Peyer's patch (tissue), 4 donors: ENCODE measurements at places on chromosomes 13 and 19. TPM values are rescaled to one million over a fixed set of nuclear protein-coding genes. Genes with fewer than 3 reads are reported as not detected.

ZNF616 gene
- total RNA-seq = 4.9 TPM

DNA sequence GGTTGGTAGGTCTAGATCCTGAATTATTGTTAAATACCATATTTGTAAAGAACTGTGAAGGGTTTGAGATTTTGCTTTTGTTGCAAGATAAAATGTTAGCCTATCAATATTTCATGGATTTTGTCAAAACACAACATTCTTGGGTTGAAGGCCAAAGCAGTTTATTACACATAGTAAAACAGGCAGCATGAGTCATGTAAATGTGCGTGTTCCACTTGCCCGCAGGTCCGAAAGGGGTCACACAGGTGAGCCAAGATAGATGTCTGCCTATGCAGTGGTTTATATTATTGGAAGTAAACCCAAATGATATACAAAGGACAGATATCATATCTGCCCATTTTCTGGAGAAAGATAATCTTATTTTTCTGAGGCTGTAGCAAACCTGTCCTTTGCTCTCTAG, 1654.4 kb upstream of the SPRY2 start:
- no peaks in the 10 kb centered on the region for H3K36me3 ChIP-seq
- H3K4me3 ChIP-seq = no peak overlapping the region
- no peak overlapping the region for H3K27ac ChIP-seq
- no peak for DNase-seq

DNA sequence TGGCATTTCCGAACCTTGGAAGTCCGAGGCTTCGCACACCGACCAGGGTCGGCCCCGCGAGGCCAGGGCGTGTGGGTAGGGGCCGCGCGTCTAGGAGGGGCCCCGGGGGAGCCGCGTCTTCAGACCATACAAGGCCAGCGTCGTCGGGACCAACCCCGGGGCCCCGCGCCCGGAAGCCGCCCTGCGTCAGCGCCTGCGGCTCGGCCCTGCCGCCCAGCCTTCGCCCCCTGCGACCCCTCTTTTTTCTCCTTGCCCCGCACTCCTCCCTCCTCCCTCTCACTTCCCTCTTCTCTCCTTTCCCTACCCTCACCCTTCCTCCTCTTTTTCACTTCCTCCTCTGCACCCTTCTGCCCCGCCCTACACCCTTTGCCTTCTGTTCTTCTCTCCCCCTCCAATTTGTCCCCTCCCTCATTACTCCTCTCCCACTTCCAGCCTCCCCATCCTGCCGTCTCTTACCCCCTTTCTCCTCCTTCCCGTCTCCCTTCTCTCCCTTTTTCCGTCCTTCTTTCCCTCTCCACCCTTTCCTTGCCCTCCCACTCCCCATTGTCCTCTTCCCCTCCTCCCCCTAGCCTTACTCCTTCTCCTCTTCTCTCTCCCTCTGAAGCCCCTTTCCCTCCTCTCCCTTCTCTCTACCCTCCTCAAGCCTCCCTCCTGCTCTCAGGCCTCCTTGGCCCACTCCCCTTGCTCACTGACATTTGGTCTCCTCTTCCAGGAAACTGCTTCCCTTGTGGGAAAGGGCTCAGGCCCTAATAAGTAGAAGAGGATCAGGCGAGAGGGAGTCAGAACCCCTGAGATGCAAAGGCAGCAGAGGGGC, 2.2 kb upstream of the PLEKHG2 start:
- H3K27me3 ChIP-seq = no peaks in the 10 kb centered on the region
- H3K36me3 ChIP-seq = no peaks in the 10 kb centered on the region
- peak overlapping the region; percentile 94 for H3K4me3 ChIP-seq

DNA sequence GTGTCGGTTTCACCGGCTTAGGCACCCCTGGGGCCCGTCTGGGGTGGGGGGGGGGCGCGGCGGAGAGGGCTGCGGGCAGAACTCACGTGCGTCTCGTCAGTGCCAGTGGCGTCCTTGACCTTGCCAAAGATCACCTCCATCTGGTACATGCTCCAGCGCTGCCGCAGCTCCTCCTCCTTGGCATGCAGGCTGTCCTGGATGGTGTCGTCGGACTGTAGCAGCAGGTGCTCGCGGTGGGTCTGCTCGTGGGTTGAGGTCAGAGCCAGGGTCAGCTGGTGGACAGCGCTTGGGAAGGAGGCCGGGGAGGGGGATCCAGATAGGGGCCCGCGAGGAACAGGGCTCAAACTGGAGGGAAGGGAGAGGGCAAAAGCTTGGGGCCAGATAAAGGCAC, 4.7 kb upstream of the RGL3 start:
- peaks cover 33% of the 10 kb centered on the region for H3K4me1 ChIP-seq
- no peak overlapping the region for H3K27ac ChIP-seq
- H3K36me3 ChIP-seq = no peaks in the 10 kb centered on the region
- no peak overlapping the region for H3K4me3 ChIP-seq
- no peaks in the 10 kb centered on the region for H3K27me3 ChIP-seq

GRCh38 chr19:28305513-28305912, 907.4 kb downstream of the UQCRFS1 start:
- H3K36me3 ChIP-seq = no peaks in the 10 kb centered on the region
- H3K4me3 ChIP-seq = no peak overlapping the region
- H3K27me3 ChIP-seq = no peaks in the 10 kb centered on the region
- no peak overlapping the region for H3K27ac ChIP-seq

DNA sequence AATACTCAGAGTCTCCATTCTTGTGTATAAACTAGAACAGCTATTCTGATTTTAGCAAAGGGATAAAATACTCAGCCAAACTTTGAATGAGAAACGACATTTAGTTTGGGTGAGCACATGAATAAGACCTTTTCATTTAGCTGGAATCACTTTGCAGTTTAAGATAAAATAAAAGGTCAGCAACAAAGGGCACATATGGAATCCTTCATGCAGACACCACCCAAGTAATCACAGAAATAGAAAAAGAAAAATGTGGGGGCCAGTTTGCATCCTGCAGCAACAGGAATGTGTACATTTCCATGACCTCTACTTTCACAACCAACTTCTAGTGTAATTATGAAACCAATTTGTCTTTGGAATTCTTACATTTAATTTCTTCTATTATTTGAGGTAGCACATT, 1637.4 kb downstream of the PCDH9 start:
- no peak overlapping the region for H3K4me3 ChIP-seq
- H3K27ac ChIP-seq = no peak overlapping the region
- no peak for DNase-seq
- no peaks in the 10 kb centered on the region for H3K4me1 ChIP-seq

DLEU7 gene
- total RNA-seq = not detected

- no peaks in the 10 kb centered on the region for H3K27me3 ChIP-seq
- no peaks in the 10 kb centered on the region for H3K36me3 ChIP-seq
- no peak for DNase-seq
- peak overlapping the region; percentile 36 for H3K27ac ChIP-seq
Measured at GRCh38 chr13:93226065-93226622, 463 bp upstream of the GPC6 start.

DNA sequence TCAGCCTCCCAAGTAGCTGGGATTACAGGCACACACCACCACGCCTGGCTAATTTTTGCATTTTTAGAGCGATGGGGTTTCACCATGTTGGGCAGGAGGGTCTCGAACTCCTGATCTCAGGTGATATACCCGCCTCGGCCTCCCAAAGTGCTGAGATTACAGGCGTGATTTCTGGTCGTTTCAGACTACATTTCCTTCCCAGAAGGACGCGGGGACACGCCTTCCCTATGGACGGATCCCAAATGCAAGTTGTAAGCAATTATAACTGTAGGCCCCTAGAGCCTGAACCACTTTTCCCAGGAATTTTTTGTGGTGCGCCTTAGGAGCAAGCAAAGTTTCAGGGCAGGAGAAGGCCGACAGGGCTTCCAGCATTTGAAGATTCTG, 17.8 kb upstream of the ZNF331 start:
- H3K27me3 ChIP-seq = no peaks in the 10 kb centered on the region
- no peaks in the 10 kb centered on the region for H3K4me1 ChIP-seq
- peak overlapping the region; percentile 66 for H3K27ac ChIP-seq

- H3K4me3 ChIP-seq = no peak overlapping the region
- H3K36me3 ChIP-seq = no peaks in the 10 kb centered on the region
- DNase-seq = no peak
- H3K4me1 ChIP-seq = no peaks in the 10 kb centered on the region
- H3K27me3 ChIP-seq = no peaks in the 10 kb centered on the region
Measured at GRCh38 chr13:45575830-45576180, 39.7 kb downstream of the ERICH6B start.

DNA sequence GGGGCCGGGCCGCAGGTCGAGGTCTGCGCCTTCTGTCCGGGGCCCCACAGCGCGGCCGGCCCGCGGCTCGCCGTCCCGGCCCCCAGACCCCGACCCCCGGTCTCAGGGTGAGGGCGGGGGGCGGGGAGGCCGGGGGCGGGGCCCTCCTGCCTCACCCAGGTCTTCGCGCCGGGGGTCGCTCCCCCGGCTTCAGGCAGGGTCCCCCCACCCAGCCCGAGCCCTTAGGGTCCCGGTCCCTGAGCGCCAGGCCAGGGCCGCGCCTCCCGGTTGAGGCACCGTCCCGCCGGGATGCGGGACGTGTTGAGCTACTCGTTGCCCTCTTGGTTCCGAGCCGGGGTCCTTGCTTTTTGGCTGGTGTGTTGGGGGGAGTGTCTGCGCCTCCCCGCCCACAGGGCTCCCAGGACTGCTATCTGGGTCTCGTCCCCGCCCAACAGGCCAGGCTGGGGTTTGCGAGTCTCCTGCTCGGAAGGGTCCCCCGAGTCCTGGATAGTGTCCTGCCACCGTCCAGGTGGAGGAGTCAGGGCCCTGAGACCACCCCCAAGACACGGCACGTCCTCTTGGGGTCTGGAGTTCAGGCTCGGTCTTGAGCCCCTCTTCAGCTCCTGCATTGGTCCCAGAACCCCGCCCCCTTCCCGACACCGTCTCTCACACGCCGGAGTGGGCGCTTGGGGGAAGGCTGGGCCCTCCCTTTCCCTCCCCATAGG, 452 bp downstream of the PIAS4 start:
- H3K27me3 ChIP-seq = no peaks in the 10 kb centered on the region
- no peaks in the 10 kb centered on the region for H3K4me1 ChIP-seq
- peak overlapping the region; percentile 87 for H3K27ac ChIP-seq
- peak; percentile 57 for DNase-seq
- peak overlapping the region; percentile 100 for H3K4me3 ChIP-seq

DNA sequence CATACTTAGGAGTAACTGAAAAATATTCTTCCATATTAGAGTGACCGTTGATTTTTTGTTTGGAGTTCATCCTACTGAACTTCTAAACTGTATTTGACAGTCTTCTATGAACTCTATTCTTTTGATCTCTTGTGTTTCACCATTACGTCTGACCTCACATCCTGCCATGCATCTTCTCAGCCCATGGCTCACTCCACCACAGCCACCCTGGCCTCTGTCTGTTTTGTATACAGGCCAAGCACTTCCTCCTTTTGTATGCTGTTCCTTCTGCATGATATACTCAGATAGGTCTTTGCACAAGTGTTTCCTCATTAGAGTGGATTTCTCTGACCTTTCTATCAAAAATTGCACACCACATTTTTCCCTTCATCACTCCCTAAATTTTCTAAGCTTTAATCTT, 119.9 kb downstream of the MAB21L1 start:
- no peaks in the 10 kb centered on the region for H3K36me3 ChIP-seq
- H3K4me3 ChIP-seq = no peak overlapping the region
- H3K27me3 ChIP-seq = no peaks in the 10 kb centered on the region
- no peak overlapping the region for H3K27ac ChIP-seq
- no peak for DNase-seq

DNA sequence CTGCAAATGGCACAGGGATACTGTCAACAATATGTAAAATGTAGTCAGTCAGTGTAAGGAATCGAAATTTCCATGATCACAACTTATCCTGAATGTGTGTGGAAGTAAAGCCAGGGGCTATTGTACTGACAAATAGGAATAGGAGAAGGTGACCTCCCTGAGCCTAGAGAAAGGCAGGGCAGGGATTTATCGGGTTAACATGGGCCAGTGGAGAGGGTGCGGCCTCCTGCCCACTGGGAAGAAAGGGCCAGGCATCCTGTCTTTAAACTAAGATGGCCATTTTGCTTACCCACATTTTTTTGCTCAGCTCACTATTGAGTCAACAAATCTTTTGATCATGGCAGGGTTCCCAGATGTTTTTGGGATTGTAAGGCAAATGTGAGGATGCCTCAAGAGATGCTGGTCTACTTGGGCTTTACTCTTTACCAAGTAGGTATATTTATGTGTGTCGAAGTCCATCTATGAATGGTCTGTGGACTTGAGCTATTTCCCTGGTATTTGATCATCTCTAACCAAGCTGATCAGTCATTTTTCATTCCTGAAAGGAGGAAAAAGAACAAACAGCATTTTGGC, 116.6 kb upstream of the RNF113B start:
- no peaks in the 10 kb centered on the region for H3K27me3 ChIP-seq
- no peaks in the 10 kb centered on the region for H3K36me3 ChIP-seq
- no peak for DNase-seq
- H3K27ac ChIP-seq = no peak overlapping the region

DNA sequence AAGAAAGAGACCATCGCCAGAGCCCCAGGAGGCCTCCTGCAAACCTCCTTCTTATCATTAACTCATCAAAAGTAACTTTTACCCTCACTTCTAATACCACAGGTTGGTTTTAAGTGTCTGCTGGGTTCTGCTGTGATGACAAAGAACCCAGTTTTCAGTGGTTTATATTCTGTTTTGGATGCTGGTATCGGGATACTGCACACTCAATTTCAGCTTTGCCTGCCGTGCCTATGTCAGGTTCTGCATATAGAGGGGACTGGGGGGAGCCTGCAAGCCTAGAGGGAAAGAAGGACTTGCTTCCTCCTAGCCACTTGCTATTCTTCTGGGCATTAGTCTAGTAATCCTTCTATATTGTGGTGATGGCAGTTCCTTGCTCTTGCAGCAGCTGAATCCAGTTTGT, 242.4 kb downstream of the KCNRG start:
- H3K36me3 ChIP-seq = no peaks in the 10 kb centered on the region
- no peaks in the 10 kb centered on the region for H3K4me1 ChIP-seq

GRCh38 chr19:30634996-30635975, 263.1 kb downstream of the ZNF536 start:
- no peak for DNase-seq
- no peaks in the 10 kb centered on the region for H3K4me1 ChIP-seq
- H3K27me3 ChIP-seq = no peaks in the 10 kb centered on the region
- H3K36me3 ChIP-seq = no peaks in the 10 kb centered on the region
- H3K4me3 ChIP-seq = no peak overlapping the region
